Activated CD4-positive, alpha-beta T cell treated with anti-CD3 and anti-CD28 coated beads for 48 hours (primary cell): ENCODE measurements at places on chromosomes 5 and 9.
A peak's percentile ranks its signal among the peaks of the same experiment; 100 is the strongest.

- no peak for DNase-seq
These were observed 158.5 kb downstream of the FSTL4 start for GRCh38 chr5:133453831-133454230.

DNA sequence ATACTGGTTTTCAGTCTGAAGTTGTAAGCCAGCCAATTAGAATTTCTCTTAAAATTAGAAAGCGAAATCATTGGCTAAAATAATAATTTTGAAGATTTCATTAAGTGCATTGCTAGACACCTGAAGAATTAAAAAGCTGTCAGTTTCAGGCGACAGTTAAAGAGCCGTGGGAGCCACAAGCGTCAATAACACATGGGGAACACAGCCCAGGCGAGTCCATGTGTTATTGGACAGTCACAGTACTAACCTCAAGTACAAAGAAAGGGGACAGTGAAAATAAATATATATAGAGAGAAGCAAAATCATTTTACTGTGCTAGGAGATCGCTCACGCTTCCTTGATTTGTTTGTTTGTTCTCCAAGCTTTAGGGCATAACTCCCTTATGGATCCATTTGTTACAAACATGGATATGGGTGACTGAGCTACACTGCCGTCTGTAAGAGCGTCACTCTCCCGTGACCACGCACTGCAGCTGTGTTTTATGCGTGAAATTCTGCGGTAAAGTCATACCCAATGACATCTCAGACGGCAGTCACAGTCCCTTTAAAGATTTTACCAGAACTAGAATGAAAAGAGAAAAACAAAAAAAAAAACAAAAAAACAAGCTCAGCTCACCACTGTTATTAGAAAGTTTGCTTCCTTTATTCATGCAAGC is 83.2 kb downstream of the USP20 start:
- no peak for DNase-seq

GRCh38 chr9:132997591-132997990 is 19.1 kb downstream of the GFI1B start:
- DNase-seq, result no peak

GRCh38 chr5:167392240-167392639 is 899.2 kb upstream of the WWC1 start:
- no peak for DNase-seq

- no peak for DNase-seq
These were observed 90.5 kb downstream of the NRG2 start for GRCh38 chr5:139952574-139952973.

- no peak for DNase-seq
These were observed 447.4 kb upstream of the WWC1 start for GRCh38 chr5:167843881-167844572.

GRCh38 chr5:146965761-146966659 is 87.5 kb upstream of the PPP2R2B start:
- peak; percentile 53 for DNase-seq

DNA sequence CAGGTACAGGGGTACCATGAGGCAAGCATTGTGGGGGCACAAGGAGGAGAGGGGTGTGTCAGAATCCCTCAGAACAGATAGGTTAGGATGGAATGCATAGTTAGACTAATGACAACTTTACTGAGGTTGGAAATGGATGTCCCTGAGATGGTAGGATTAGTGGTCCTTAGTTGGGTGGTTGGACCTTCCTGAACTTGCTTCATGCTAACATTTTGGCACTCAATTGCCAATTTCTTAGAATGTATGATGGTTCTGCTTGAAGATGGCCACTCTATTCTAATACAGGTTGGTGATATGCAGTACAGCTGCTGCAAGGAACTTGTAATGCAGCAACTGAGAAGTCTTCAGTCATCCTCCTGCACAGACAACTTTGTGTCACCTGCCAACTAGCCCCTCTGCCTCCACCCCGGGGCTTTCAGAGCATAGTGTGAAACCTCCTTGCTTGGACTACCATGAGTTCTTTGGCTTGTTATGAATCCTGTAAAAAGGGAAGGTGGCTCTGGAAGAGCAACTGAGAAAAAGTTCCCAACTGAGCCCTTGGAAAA is 5.4 kb downstream of the CCNI2 start:
- DNase-seq, result no peak

DNA sequence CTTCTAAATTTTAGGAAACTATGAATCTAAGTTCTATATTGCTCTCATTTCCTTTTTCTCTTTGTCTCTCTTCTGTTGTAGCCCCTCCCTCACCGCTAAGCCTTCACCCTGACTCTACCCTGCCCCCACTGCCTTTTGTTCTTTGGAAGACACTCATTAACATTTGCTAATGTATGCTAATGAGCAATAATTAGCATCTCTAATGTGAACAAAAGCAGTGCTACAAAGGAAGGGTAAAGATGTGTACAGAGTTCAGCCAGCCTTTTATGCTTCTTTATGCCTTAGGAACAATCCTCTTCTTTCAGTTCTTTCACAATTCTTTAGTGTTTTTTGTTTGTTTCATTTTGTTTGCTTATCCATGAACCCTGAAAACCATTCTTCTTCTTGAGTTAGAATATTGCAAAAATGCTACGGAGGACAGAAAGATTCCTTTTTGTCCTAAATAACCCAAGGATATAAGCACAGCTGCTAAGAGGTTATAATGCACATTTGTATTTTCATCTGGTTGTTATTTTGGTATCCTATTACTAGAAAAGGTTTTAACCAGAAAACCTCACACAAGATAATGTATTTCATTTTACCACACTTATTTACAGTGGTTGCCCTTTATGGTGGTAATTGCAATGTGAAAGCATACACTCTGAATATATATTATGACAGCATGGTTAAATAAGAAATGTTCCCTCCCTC is 159.3 kb downstream of the TMC1 start:
- DNase-seq, result no peak

DNA sequence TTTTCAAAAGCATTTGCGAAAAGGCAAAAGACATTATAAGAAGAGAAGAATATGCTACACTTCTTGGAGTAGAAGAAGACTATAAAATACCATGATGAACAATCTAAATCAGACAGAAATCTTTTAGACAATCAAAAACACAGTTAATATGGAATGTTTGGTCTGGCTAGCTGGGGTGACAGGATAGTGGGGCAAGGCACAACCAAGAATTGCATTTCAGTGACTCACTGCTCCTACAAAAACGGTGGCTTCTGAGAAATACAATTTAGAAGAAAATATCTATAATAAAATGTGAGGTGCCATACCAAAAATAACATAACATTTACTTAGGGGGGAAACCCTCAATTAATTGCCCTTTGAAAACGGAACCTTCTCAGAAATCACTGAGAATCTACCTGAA is 363.4 kb downstream of the NPR3 start:
- no peak for DNase-seq

DNA sequence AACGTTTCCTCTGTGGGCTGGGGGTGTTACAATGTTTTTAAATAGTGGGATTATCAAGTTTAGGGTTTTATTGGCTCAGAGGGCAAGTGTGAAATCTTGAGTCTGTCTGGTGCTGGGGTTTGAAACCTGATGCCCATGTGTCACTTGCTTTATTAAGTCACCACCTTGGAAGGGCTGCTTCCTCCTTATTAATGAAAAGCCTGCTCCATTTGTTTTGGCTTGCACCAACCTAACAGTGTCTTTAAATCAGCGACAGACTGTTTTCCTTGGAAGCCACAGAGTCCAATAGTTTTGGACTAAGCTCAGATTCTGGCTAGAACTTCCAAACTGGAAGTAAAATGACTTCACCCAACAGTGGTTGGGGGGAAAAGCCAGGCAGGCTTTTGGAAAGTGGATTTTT is 10.7 kb upstream of the PALM2AKAP2 start:
- DNase-seq, result no peak

GRCh38 chr9:129759319-129759718 is 6.5 kb upstream of the PTGES start:
- DNase-seq, result no peak

DNA sequence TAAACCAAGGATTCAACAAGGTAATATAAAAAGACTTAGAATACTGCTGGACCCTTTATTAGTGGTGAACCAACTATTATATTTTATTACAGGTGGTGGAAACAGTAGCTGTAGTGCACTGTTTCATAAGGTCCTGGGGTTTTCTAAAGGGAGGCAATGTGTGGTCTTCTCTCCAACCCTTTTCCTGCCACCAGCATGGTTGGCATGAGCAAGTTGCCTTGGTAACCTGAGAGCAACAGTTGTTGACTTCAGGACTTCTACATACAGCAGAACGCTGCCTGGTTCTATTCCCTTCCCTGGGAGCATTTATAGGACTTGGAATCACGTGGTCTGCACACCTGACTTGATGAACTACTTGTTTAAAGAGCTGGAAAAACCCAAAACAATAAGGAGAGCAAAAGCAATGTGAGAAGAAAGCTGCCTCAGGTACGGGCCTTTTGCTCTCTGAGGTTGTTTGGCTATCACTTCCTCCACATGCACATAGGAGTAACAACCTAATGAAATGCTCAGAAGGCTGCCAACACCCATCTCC is 81.1 kb upstream of the RAI14 start:
- no peak for DNase-seq

- no peak for DNase-seq
These were observed 216.2 kb downstream of the ENC1 start for GRCh38 chr5:74424162-74424868.

- DNase-seq, result no peak
These were observed 415.0 kb downstream of the NFIB start for GRCh38 chr9:13898957-13899356.
